Uterus (tissue), 4 donors: ENCODE measurements at places on chromosomes 2 and 18.
A peak's percentile ranks its signal among the peaks of the same experiment; 100 is the strongest.

- H3K36me3 ChIP-seq: no peaks in the 10 kb centered on the region
- no peak overlapping the region for H3K27ac ChIP-seq
- no peaks in the 10 kb centered on the region for H3K27me3 ChIP-seq
- DNase-seq: no peak
- H3K4me3 ChIP-seq: no peak overlapping the region
Measured at GRCh38 chr2:215619989-215620388, 184.1 kb upstream of the FN1 start.

- H3K36me3 ChIP-seq: no peaks in the 10 kb centered on the region
- H3K4me1 ChIP-seq: no peaks in the 10 kb centered on the region
- DNase-seq: no peak
- H3K27me3 ChIP-seq: no peaks in the 10 kb centered on the region
- no peak overlapping the region for H3K4me3 ChIP-seq
- no peak overlapping the region for H3K27ac ChIP-seq
Measured at GRCh38 chr18:38263066-38263465, 697.5 kb upstream of the CELF4 start.

DNA sequence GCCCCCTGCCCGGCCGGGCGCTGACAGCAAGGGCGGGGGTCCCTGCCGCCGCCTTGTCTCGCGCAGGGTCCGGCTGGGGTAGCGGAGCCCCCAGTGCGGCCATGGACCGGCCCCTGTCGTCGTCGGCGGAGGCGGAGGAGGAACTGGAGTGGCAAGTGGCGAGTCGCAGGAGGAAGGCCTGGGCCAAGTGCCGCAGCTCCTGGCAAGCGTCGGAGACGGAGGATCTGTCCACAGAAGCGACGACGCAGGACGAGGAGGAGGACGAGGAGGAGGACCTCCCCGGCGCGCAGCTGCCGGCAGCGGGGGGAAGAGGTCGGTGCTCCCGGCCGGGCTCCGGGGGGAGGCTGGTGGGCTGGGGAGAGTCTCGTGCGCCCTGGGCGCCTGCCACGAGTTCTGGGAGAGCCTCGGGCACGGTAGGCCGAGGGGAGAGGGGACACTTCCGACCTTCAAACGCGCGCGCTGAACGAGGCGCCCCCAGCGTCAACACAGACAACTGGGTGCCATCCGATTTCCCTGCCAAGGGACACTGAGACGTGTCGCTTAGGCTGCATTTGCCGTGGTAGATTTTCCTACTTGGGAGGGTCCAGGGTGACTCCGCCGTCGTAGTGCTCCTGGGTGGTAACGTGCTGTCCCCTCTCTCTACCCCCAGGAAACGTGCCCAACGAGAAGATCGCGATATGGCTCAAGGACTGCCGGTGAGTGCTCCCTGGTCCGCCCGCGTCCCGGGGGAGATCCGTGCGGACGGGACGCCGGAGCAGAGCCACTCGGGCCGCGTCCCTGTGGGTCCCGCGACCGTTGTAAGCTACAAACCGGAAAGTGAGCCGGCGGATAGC lies 652 bp downstream of the ITPRID2 start:
- H3K27ac ChIP-seq: peak overlapping the region; percentile 90
- peak; percentile 57 for DNase-seq
- H3K4me1 ChIP-seq: no peaks in the 10 kb centered on the region
- H3K27me3 ChIP-seq: no peaks in the 10 kb centered on the region

DNA sequence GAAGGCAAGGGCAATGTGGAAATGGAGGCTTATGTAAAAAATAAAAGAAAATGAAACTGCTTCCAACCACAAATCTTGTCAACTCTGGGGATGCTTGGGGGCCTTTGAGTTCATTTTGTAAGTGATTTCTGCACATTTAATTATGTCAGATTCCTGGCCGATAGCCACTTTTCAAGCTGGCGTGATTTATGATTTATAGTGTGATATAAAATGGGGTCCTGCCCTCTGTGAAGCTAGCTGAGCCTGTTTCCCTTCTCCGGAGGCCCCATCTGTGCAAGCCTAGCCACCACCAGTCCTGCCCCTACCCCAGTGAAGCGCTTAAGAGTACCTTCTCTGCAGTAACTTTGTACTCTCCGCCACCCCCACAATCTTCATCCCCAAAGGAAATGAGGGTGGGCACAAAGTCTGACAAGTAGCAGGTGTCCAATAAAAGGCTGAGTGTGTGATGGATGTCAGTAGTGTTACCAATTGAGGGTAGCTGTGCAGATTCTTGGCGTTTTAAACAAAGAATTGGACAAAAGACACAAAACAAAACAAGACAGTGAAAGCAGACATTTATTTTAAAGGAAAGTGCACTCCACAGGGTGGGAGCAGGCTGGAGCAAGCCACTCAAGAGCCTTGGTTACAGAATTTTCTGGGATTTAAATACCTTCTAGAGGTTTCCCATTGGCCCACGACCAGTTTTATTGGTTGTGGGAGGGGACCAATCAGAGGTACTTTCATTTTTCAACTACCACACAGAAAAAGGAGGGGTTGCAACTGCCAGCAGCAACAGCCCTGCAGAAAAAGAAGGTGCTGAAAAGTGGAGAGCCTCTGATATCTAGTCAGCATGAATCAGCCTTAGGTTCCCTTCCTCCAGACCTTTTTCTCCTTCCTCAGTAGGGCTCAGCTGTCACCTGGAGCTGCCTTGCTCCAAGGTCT lies 39.0 kb upstream of the SIX3 start:
- no peak overlapping the region for H3K27ac ChIP-seq
- no peak overlapping the region for H3K4me3 ChIP-seq
- H3K36me3 ChIP-seq: no peaks in the 10 kb centered on the region
- no peaks in the 10 kb centered on the region for H3K4me1 ChIP-seq

DNA sequence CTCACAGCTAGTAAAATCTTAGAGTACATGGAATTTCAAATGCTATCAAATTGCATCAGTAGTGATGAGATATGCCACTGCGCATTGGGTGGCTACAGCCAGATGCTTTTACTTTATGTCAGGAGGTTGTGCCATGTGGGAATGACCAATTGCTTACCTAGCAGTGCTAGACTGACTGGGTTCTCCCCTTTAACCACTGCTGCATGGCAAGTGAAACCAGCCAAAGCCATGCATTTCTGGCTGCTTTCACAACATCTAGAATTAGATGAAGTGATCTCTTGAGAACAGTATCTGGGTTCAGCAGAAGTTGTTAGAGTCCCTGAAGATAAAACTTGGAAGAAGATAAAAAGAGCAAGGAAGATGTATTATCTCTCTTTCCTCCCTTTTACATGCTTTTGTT lies 1174.2 kb upstream of the CDH2 start:
- no peak overlapping the region for H3K27ac ChIP-seq
- no peak for DNase-seq
- H3K4me3 ChIP-seq: no peak overlapping the region
- H3K27me3 ChIP-seq: peaks cover 3% of the 10 kb centered on the region
- no peaks in the 10 kb centered on the region for H3K36me3 ChIP-seq

- no peaks in the 10 kb centered on the region for H3K4me1 ChIP-seq
- H3K27me3 ChIP-seq: no peaks in the 10 kb centered on the region
- no peak for DNase-seq
- no peaks in the 10 kb centered on the region for H3K36me3 ChIP-seq
- H3K27ac ChIP-seq: no peak overlapping the region
Measured at GRCh38 chr2:227748079-227748478, 2.4 kb downstream of the SCYGR8 start.
